ENCODE measurements at places on chromosomes 4 and X. TPM values are rescaled to one million over a fixed set of nuclear protein-coding genes. Genes with fewer than 3 reads are reported as not detected.

The MTNR1A gene
- total RNA-seq: not detected

The LRIT3 gene
- total RNA-seq: under 0.01 TPM

The OTOP1 gene
- not detected for total RNA-seq

The CXCL5 gene
- total RNA-seq: not detected

The MOB1B gene
- 15.9 TPM for total RNA-seq

The NCBP2L gene
- total RNA-seq: not detected

The DIPK2B gene
- total RNA-seq: not detected

The COX7B2 gene
- not detected for total RNA-seq

The BCORL1 gene
- 1.4 TPM for total RNA-seq

All from osteoblast (primary cell).